ENCODE measurements at places on chromosomes 7 and 10.
A peak's percentile ranks its signal among the peaks of the same experiment; 100 is the strongest.

DNA sequence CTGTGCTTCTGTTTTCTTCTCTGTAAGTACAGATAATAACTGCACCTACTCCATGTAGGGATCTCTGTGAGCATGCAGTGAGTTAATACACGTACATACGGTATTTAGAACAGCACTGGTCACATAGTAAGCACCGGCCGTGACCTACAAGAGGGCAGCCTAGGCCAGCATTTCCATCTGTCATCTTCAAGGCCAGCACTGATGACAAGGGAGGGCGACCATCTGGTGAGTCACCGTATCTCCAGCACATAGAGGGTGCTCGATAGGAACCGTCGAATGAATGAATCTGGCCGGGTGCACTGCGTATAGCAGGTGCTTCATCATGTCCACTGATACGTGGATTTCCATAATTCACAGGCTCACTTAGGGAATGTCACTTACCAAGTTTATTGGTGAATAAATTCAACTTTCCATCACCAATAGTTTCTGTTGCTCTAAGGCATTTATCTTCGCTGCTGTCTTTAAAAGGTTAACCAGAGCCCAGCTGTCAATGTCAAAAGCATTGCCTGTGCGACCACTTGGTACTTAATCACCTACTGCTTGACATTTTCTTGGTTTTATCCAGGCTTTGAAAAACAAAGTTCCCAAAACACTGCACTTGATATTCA, 8.3 kb downstream of the NOD1 start:
- peaks cover 2% of the 10 kb centered on the region for H3K36me3 ChIP-seq
- peaks cover 63% of the 10 kb centered on the region for H3K4me1 ChIP-seq
- peak overlapping the region; percentile 53 for H3K27ac ChIP-seq
- no peaks in the 10 kb centered on the region for H3K27me3 ChIP-seq

- H3K27me3 ChIP-seq, result peaks cover 25% of the 10 kb centered on the region
- H3K4me3 ChIP-seq, result no peak overlapping the region
- no peak for DNase-seq
- H3K27ac ChIP-seq, result no peak overlapping the region
Measured at GRCh38 chr10:2214805-2215204, 477.5 kb upstream of the ADARB2 start.

- H3K36me3 ChIP-seq, result peaks cover 3% of the 10 kb centered on the region
- no peak overlapping the region for H3K27ac ChIP-seq
- no peak overlapping the region for H3K4me3 ChIP-seq
- no peak for DNase-seq
- H3K4me1 ChIP-seq, result peaks cover 3% of the 10 kb centered on the region
Measured at GRCh38 chr7:139895141-139895829, 66.2 kb downstream of the TBXAS1 start.

GRCh38 chr7:38629651-38630510, 1.3 kb downstream of the AMPH start:
- H3K27ac ChIP-seq, result no peak overlapping the region
- peaks cover 3% of the 10 kb centered on the region for H3K4me1 ChIP-seq
- H3K36me3 ChIP-seq, result peaks cover 2% of the 10 kb centered on the region
- H3K27me3 ChIP-seq, result peaks cover 54% of the 10 kb centered on the region
- no peak for DNase-seq
- H3K4me3 ChIP-seq, result peak overlapping the region; percentile 71

DNA sequence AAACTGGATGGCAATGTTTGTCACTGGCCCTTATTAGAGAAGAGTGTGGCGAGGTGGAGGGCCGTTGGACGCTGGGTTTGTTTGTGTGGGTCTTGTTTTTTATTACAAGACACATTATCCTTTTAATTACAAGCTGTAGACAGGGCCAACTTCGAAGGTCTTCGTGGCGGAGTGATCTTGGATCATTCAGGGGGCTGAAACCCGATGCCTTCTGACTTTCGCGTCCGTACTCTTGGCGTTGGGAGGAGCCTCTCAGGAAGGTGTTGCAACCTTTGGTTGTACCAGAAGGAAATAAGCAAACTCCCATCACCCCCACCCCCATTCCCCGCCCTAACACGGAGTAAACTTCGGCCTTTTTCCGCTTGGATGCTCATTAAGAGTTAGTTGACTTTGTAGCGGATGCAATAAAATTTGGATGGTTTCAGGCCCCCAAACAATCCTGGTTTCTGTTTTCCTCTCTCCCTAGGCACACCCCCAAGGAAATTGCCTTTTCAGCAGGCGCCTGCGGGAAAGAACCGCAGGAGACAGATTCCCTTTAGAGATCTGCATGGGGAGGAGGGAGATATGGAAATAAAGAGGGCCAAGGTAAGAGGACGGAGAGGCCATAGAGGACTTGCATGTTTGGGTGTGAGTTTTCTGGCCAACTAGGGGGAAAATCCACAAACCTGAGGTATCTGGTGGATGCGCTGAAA, 294.5 kb upstream of the NFE2L3 start:
- H3K27me3 ChIP-seq, result peaks cover 55% of the 10 kb centered on the region
- peaks cover 12% of the 10 kb centered on the region for H3K4me1 ChIP-seq
- peaks cover 2% of the 10 kb centered on the region for H3K36me3 ChIP-seq
- no peak overlapping the region for H3K4me3 ChIP-seq

GRCh38 chr10:69677985-69678654, 48.1 kb downstream of the FAM241B start:
- DNase-seq, result no peak
- H3K4me3 ChIP-seq, result no peak overlapping the region
- peaks cover 4% of the 10 kb centered on the region for H3K36me3 ChIP-seq
- no peak overlapping the region for H3K27ac ChIP-seq

- H3K4me3 ChIP-seq, result no peak overlapping the region
- H3K4me1 ChIP-seq, result no peaks in the 10 kb centered on the region
- no peak overlapping the region for H3K27ac ChIP-seq
- peaks cover 60% of the 10 kb centered on the region for H3K27me3 ChIP-seq
- no peak for DNase-seq
- no peaks in the 10 kb centered on the region for H3K36me3 ChIP-seq
Measured at GRCh38 chr10:14329746-14330173, 964 bp downstream of the FRMD4A start.

DNA sequence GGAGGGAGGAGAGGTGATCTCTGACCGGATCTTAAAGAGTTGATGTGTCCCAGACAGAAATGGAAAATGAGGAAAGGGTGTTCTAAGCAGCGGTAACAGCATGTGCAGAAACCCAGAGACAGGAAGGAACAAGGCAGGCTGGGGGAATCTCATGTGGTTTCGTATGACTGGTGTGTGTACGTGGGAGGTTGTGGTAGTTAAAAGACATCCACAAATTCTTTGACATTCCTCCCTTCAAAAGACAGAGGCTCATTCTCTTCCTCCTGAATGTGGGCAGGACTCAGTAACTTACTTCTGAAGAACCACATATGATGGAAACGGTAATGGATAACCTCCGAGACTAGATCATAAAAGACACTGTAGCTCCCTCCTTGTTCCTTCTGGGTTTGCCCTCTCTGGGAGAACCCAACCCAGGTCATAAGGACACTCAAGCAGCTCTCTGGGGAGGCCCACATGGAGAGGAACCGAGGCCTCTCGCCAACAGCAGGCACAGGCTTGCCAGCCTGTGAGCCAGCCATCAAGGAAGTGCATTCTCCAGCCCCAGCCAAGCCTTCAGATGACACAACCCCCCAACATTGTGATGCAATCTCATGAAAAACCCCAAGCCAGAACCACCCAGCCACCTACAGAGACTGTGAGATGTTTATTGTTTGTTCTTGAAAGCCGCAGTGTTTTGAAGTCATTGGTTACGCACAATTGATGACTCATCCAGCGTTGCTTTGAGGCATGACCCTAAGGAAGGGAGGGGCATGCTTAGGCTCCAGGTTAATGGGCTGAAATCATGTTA, 116.0 kb downstream of the SLIT1 start:
- peak overlapping the region; percentile 55 for H3K27ac ChIP-seq
- peaks cover 7% of the 10 kb centered on the region for H3K4me1 ChIP-seq
- no peak for DNase-seq
- peaks cover 29% of the 10 kb centered on the region for H3K27me3 ChIP-seq

DNA sequence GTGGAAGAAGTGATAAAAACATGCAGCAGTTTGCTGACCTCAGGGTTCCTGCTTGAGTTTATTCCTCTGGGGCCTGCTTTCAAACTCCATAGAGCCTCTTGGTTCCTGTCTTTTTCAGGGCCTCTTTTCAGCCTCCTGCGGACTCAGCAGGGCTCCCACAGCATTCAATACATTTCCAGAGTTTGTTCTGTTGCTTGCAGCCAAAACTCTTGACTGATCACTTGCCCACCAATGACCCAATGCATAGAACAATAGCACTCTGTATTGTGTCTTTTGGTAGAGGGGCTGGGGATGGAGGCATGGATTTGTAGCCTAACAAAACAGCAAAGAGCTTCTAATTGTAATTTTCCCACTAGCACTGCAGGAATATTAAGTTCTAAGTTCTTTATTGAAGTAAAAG, 50.8 kb upstream of the CREB5 start:
- no peak overlapping the region for H3K27ac ChIP-seq
- peaks cover 5% of the 10 kb centered on the region for H3K36me3 ChIP-seq
- no peaks in the 10 kb centered on the region for H3K4me1 ChIP-seq
- H3K4me3 ChIP-seq, result no peak overlapping the region

DNA sequence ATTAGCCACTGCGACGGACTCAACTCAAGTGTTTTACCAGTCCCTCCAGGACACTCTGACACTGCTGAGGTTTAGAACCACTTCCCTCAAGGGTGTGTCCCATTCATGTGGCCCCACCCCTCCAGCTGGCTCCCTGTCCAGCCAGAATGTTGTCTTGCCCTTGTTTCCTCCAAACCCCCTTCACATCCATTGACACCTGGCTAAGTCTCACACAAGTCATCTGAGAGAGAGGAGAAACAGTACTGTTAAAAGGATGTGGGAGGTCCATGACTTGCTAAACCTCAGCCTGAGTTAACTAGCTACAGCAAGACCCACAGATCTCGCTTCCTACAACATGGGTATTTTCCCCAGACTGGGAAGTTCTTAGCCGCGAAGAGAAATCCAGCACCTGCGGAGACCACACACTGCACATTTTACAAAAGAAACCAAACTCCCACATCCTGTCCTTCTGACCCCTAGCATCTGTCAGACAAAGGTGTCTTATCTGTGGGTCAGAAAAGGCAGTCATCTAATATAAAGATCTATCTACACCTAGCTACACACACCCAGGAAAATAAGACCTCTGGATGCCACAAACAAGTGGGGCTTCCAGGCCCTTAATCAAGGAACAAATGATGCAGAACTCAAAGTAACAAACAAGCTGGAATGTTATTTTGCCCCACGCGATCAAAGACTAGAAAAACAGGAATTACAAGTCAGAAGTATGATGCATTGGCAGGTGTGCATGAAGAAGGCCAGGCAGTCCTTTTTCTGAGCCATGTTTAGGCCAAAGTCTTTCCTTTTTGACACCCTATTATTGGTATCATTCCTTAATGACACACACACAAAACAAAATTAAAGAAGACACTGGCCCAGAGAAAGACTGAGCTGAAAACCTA, 13.9 kb downstream of the OSBPL3 start:
- no peaks in the 10 kb centered on the region for H3K27me3 ChIP-seq
- peak overlapping the region; percentile 92 for H3K27ac ChIP-seq
- no peak for DNase-seq

DNA sequence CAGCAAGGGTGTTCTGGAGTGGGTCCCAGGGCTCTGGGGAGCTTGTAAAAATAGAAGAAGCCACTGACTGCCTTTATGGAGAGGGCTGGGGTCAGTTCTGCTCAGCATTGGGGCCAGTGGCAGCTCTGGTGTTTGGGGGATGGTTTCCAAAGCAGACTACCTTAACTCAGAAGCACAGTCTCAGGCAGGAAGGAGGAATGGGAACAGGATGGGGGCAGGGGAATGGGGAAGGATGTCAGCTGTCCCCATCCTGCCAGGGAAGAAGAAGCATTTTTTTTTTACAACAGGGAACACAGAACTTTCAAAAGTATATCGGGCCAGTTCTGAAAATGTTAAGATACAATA, 28.8 kb downstream of the TSPAN15 start:
- peaks cover 4% of the 10 kb centered on the region for H3K36me3 ChIP-seq
- DNase-seq, result no peak
- H3K4me1 ChIP-seq, result peaks cover 27% of the 10 kb centered on the region
- no peak overlapping the region for H3K4me3 ChIP-seq
- H3K27ac ChIP-seq, result peak overlapping the region; percentile 16

GRCh38 chr7:100818825-100819224, 8.5 kb downstream of the EPHB4 start:
- H3K4me1 ChIP-seq, result no peaks in the 10 kb centered on the region
- peaks cover 4% of the 10 kb centered on the region for H3K27me3 ChIP-seq
- peaks cover 2% of the 10 kb centered on the region for H3K36me3 ChIP-seq
- DNase-seq, result no peak
- no peak overlapping the region for H3K27ac ChIP-seq

GRCh38 chr10:34547291-34547690, 267.8 kb downstream of the PARD3 start:
- no peak overlapping the region for H3K27ac ChIP-seq
- no peaks in the 10 kb centered on the region for H3K4me1 ChIP-seq
- no peaks in the 10 kb centered on the region for H3K27me3 ChIP-seq
- no peak for DNase-seq

- peaks cover 12% of the 10 kb centered on the region for H3K27me3 ChIP-seq
- DNase-seq, result no peak
- H3K4me3 ChIP-seq, result no peak overlapping the region
- H3K27ac ChIP-seq, result no peak overlapping the region
- no peaks in the 10 kb centered on the region for H3K4me1 ChIP-seq
Measured at GRCh38 chr7:37882086-37882485, 33.7 kb downstream of the NME8 start.

DNA sequence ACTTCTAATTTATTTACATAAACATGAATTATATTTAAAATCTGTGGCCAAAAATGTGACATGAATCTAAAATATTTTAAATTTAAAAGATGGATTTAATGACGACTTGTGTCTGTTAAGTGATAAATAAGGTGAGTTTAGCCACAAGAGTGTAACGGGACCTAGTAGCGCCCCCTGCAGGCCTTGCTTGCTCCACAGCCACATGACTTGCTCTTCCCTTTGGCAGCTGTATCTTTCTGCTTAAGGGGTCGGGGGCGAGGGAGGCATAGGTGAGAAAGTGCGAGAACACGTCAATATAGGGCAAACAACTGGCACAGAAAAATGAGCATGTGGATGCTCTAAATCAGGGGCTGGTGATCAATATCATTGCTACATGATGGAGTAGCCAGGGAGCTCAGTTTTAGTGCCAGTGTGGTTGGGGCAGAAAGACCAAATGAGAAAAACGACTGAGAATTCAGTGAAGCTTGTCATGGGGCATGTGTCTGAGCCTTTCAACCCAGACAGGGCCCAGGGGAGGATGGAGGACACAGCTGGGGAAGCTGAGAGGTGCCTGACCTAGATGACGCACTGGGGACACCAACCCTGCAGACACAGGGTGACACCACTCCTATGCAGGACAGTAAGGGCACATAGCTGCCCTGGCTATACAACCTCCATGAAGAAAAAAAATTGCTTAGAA, 49.8 kb downstream of the PAXIP1 start:
- H3K4me3 ChIP-seq, result no peak overlapping the region
- peak; percentile 56 for DNase-seq
- H3K27ac ChIP-seq, result no peak overlapping the region
- peaks cover 3% of the 10 kb centered on the region for H3K4me1 ChIP-seq

- no peaks in the 10 kb centered on the region for H3K36me3 ChIP-seq
- no peak for DNase-seq
- peaks cover 11% of the 10 kb centered on the region for H3K4me1 ChIP-seq
- no peak overlapping the region for H3K4me3 ChIP-seq
- H3K27me3 ChIP-seq, result no peaks in the 10 kb centered on the region
- no peak overlapping the region for H3K27ac ChIP-seq
Measured at GRCh38 chr7:56028942-56029630, 22.2 kb downstream of the PSPH start.

- H3K4me3 ChIP-seq, result no peak overlapping the region
- peaks cover 2% of the 10 kb centered on the region for H3K4me1 ChIP-seq
- H3K36me3 ChIP-seq, result no peaks in the 10 kb centered on the region
Measured at GRCh38 chr7:93921186-93921585, 349 bp upstream of the GNG11 start.
